ENCODE measurements at places on chromosomes 7 and 10.

DNA sequence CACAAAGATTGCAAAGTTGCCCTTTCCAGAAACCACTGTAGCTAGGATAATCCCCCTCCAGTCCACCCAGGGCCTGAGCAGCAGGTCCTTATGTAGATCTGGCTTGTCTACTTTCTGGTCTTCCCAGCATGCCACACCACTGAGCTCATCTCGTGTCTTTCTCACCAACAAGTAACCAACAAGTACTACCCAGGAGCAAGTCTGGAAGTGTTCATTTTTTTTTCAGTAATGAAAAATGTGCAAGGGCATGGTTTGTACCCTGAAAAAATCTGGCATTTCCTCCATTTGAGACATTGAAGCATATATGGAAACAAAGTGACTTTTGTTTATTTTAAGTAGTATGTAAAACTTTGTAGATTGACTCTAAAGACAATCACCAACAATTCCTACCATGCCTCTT lies 120.8 kb downstream of the INHBA start:
- DNase-seq, result no peak

DNA sequence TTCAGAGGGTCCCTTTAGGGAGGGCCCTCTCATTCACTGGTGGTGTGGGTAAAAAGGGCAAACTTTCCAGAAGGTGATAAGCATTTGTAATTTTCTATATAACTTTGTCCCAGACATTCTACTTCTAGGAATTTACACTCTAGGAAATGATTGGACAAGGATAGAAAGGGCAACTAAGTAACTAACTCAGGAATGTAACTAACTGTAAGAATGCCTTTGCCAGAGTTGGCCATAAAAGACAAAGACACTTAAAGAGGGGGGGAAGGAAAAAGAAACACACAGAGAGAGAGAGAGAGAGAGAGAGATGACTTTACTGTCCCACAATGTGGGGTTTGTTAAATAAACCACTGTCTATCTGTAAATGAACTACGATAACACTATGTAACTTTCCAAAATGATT lies 38.5 kb upstream of the ITPRID1 start:
- no peak for DNase-seq

GRCh38 chr7:3302681-3303320 lies 1.7 kb downstream of the SDK1 start:
- DNase-seq, result no peak

DNA sequence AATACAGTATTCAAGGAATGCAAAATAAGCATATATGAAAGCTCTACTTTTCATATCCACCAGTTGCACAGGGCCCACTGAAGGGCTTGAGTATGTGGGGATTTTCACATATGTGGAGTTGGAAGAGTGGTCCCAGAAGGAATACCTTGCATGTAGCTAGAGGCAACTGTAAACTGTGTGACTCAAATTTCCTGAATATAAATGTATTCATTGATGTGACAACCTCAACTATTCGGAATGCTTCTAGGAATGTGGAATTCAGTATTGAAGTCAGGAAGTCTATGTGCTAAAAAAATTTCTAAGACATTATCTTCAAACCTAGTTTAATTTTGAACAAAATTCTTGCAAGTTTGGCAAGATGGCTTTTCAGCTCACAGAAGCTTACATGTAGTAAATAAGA lies 695.5 kb upstream of the SEMA3D start:
- no peak for DNase-seq

GRCh38 chr7:142720986-142721385 lies 28.3 kb upstream of the PRSS1 start:
- DNase-seq, result no peak

GRCh38 chr10:44862006-44862751 lies 49.0 kb upstream of the TMEM72 start:
- DNase-seq, result no peak

DNA sequence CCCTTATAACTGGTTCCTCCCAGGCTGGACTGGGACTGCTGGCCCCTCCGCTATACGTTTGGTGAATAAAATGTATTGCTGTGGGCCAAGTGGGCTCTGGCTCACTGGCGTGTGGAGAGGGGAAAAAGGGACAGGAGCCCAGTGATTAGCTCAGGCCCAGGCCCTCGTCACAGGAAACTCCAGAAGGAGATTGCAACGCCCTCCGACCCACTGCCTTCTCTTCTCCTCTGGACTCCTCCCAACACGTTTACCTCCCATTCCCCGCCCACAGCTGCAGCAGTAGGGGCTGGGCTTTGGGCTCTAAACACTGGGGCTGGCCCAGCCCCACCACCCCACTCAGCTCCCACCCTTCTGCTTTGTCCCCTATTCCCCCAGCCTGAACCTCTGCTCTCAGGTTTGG lies 173.9 kb downstream of the NEURL1 start:
- peak; percentile 38 for DNase-seq

GRCh38 chr10:102710609-102711008 lies 3.6 kb downstream of the ARL3 start:
- peak; percentile 48 for DNase-seq

- DNase-seq, result peak; percentile 51
Measured at GRCh38 chr10:124612611-124613498, 131.3 kb downstream of the FAM53B start.

Data from hematopoietic multipotent progenitor cell treated with erythropoietin and hydrocortisone succinate and interleukin-3 and kit ligand, for 8 days (in vitro differentiated cells).